ENCODE measurements at places on chromosomes 1 and 21.

GRCh38 chr1:33714421-33714820, 149.5 kb upstream of the HMGB4 start:
- DNase-seq: no peak

DNA sequence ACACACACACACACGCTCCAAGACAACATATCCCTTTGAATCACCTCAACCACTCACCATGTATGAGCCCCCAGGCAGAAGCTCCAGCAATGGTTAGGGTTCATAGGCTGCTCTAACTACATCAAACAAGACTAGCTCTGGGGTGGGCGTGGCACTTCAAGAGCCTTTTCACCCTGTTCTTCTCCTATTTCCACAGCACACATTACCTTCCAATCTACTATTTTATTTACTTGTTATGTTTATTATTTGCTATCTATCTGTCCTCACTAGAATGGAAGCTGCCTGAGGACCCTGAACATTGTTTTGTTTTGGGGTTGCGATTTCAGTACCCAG, 28.7 kb downstream of the TRABD2B start:
- no peak for DNase-seq

DNA sequence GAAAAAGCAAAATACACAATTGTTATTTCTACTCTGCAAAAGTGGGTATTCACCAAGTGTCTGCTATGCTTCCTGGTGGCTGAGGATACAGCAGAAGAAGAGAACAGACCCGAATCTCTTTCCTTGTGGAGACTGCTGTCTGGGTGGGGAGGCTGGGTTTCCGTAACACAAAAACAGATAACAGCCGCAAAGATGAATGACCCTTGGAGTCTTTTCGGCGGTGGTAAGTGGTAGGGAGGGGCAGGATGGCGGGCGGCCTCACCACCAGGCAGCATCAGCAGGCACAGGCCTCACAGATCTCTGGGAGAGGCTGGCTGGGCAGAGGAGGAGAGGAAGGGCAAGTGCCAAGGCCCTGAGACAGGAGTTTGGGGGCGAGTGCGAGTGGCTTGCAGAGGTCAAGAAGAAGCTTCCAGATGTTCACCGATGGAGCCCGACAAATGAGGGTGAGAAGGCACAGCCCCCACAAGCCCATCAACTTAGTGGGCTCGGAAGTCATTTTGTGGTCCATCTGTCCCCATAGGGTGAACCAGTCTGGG, 164.2 kb downstream of the RHOU start:
- no peak for DNase-seq

DNA sequence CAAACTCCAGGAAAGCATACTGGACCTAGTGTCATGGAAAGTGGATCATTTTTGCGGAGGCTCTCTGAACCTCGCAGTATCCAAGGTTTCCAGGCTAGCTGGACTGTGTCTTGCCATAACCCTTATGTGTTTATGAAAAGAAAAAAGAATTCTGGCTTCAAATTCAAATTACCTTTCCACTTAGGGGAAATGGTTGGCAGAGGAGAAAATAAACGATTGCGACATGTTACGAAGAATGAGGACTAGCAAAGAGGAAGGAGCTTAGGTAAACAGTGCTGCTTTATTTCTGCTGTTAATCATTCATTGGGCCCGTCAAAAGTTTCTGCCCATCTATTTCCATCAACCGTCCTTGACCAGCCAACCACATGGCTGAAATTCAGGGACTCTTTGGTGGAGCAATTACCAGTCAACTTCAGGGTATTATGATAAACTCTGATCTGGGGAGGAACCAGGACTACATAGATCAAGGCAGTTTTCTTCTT, at the start of gene C4BPA:
Gene C4BPA (plus strand): TSS at position 342 of the 482 bp plus-strand sequence. CDS start 8,793 bp downstream, outside the sequence.
- DNase-seq: no peak

DNA sequence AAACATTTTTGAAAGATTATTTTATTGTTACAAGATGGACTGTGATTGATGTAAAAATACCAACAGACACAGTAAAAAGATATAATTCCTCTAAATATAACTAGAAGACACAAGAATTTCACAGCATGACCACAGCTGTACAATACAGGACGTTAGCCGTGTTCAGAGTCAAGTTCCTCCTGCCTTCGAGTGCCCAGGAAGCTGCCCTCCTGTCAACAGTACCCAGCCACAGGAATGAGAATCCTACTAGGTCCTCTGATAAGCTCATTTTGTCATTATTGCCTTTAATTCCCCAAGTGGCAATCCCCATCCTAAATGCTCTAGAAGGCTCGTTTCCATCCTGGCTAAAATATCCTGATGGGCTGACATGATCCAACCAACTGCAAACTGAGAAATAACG, 16.4 kb upstream of the CAPN2 start:
- DNase-seq: no peak

DNA sequence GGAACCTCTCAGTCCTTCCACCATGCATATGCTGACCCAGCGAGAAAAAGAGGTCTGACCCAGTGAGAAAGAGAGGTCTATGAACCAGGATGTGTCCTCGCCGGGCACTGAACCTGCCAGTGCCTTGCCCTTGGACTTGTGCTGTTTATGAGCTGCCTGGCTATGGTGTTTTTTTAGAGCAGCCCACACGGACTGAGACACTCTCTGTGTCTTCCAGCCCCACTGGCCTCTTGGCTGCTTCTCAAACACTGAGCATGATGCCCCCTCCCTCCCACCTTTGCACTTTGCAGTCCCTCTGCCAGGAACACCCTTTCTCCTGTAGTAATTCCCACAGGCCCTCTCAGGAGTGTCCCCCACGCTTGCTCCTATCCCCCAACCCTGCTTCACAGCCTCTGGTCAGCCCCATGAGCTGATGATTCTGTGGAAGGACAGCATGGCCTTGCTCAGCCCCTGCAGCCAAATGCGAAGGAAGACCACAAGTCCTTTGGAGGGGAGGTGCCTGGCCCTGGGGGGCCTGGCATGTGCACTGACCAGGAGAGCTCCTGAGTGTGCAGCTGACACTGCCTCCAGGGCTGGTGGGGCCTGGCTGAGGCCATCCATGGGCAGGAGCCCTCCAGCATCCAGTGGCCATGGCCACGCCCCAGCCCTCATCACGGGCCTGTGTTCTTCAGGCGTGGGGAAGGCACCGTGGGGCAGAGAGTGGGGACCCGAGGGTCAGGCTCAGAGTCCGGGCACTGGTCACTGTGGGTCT, 23.8 kb downstream of the WNT3A start:
- DNase-seq: no peak

- DNase-seq: no peak
These were observed 57.5 kb downstream of the CASQ2 start for GRCh38 chr1:115710859-115711624.

DNA sequence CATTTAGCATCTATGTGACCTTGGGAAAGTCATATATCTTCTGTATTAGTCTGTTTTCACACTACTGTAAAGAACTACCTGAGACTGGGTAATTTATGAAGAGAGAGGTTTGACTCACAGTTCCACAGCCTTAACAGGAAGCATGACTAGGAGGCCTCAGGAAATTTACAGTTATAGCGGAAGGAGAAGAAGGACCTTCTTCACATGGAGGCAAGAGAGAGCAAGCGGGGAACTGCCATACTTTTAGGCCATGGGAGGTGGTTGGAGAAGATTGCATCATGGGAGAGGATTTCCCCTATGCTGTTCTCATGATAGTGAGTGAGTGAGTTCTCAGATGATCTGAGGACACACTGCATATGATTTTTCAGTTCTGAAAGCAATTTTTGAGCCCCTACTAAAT, 87.9 kb downstream of the CLEC20A start:
- no peak for DNase-seq

All from hippocampal formation (tissue), 2 donors.